ENCODE measurements at places on chromosomes 7 and 10.

- no peak for DNase-seq
These were observed 121.7 kb downstream of the PRPF18 start for GRCh38 chr10:13708256-13708990.

DNA sequence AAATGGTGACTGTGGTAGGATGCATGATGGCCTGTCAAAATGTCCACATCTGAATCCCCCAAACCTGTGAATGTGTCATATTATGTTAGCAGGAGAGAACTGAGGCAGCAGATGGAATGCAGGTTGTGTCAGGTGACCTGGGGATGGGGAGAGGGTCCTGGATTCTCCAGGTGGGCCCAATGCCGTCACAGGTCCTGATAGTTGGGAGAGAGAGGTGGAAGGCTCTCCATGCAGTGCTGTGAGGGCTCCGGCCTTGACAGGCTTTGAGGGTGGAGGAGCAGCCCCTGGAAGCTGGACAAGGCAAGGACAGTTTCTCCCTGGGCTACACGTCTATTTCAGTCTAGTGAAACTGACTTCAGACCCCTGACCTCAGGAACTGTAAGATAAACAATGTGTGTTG, 330.9 kb upstream of the ZNF32 start:
- no peak for DNase-seq

DNA sequence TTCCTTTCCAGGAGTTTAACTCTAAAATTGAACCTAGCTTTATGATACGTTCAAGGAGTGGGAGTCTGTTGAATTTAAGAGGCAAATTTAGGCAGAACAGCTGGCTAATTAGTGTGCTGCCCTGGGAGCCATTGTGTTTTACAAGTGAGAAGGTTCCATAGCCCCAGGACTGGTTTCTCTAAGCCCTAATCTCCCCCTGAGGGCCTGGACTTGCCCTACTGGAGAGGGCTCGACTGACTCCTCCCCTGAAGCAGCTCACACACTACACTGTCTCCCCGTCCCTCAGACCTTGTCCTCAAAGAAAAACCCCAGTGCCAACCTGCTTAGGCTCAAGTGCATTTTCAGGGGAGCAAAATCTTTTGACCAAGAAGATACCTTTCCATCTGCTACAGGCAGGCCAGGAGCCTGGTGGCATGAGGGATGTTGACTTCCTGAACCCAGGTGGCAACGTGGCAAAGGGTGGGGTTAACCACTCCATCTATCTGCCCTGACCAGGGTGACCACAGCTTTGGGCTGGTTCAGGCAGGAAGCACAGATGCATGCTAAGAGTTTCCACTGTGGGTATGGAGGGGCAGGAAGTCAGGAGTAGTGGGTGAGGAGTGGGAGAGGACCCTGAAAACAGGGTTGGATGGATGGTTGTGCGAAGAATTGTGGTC, 68.9 kb upstream of the CARD11 start:
- no peak for DNase-seq

DNA sequence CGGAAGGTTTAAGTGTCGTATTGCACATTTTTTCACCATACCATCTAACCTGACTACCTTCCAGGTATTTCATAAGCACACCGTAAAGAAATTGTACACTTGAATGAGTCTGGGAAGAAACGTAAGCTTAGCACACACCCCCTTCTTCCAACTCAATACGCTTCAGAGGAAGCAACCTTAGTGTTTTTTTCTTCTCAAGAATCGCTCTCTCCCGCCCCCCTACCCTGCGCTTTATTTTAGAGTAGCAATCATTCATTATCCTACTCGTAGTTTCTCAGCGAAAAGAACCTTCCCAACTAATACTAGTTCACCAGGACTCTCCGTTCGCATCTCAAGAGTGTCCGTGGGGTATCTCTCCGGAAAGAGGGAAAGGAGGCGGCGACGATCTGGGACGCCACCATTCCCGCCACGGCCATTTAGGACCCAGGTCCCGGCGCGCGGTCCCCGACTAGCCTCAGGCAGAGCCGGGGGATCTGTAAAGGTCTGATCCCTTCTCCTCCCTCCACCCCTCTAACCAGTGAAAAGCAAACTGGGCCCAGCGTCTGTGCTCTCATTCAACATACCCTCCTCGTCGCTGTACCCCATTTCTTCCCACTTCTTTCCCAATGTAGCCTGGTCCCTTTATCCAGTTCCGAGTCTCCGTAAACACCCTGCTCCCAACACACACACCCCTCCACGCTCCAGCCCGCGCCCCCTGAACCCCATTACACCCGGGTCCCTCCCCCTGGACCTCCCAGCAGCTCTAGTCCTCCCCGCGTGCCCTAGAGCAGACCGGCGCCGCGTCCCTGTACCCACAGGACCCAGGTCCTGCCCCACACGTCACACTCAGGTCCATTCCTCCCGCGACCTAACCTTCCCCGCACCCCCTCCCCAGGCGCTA, 16.0 kb downstream of the MYOZ1 start:
- DNase-seq: no peak

GRCh38 chr7:121945480-121946236, 72.7 kb downstream of the PTPRZ1 start:
- no peak for DNase-seq

- DNase-seq: no peak
These were observed 50.6 kb upstream of the RET start for GRCh38 chr10:43026039-43026973.

DNA sequence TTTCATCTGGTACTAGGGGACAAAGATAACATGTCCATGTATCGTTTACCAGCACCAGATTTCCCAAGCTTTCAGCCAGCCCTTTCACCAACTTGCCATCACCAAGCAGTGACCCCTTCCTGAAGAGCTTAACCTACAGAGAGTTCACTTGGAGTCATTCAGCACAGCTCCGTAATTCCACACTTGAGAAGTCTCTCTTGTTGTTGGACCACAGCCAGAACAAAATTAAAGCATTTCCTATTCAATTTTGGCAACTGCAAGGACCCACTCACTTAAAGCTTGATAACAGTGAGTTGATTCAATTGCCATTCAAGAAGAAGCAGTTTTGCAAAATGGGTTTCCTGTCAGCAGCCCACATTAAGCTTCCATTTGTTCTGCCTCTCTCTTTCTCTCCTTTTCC, 88.5 kb upstream of the LRRTM3 start:
- no peak for DNase-seq

GRCh38 chr7:2202901-2203765, 29.6 kb downstream of the MAD1L1 start:
- no peak for DNase-seq

GRCh38 chr10:75971402-75972211, 540.2 kb downstream of the LRMDA start:
- DNase-seq: no peak

- no peak for DNase-seq
These were observed 124.2 kb downstream of the TES start for GRCh38 chr7:116334555-116334954.

DNA sequence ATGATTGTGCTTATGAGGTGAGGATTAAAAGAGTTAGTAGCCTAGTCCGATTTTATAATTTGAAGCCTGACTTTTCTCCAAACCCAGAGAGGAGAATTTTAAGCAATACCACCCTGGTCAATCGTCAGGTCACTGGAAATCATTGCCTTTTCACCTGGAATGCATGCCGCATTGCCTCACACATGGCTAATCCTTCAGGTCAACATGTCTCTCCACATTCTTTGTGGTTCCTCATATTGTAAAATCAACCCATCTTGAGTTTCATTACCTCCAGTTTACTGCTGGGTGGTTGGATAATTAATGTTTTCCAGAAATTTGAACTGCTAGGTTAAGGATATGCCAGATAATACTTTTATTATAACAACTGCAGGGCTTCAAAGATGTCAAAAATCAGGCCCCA, 55.6 kb upstream of the SEMA3E start:
- no peak for DNase-seq

DNA sequence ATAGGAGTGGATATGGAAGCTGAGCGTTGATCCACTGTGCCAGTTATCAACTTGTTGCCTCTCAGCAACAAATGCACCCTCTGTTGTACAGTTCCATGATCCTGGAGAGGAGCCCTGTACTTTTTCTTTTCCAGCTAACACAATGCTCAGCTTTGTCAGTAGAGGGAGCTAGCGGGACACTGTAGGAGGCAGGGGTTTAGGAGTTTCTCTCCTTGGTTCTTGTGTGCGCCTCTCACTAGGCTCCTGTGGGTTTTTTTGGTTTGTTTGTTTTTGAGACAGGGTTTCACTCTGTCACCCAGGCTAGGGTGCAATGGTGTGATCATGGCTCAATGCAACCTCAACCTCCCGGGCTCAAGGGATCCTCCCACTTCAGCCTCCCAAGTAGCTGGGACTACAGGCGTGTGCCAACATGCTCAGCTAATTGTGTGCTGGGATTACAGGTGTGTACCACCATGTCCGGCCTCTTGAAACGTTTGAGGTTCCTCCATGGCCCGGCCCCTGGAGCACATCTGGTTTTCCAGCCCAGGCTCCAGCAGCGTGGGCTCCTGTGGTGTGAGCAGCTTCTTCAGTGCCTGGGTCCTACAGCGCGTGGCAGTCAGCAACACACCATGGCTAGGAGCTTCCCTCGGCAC, 12.0 kb upstream of the MARVELD1 start:
- DNase-seq: peak; percentile 29

- DNase-seq: no peak
These were observed 50.1 kb downstream of the IPMK start for GRCh38 chr10:58217612-58218011.

GRCh38 chr7:159192725-159193453, 48.2 kb upstream of the VIPR2 start:
- DNase-seq: no peak

DNA sequence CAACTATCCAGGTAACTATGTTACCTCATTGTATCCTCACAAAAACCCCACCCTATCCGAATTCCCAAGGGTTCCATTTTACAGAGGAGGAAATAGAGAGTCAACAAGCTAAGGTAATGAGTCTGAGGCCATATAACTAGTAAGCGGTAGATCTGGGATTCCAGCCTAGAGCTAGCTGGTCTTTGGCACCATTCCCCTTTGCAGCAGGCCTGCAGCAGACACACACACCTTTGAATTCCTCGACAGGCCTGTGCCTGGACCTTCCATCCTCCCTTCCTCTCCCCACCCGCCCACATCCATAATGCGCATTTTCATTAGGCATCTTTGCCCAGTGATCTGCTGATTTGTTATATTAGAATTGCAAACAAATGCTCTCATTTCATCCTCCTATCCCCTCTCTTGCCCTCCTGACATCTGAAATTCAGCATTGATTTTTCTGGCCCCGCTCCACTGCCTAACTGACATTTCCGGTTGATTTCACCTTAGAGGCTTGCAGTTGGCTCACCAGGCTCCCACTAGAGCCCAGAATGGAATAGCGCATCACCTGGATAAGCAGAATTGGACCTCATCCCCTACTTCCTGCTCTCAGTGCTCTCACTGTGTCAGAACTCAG, 129.5 kb downstream of the PLXNA4 start:
- DNase-seq: no peak

DNA sequence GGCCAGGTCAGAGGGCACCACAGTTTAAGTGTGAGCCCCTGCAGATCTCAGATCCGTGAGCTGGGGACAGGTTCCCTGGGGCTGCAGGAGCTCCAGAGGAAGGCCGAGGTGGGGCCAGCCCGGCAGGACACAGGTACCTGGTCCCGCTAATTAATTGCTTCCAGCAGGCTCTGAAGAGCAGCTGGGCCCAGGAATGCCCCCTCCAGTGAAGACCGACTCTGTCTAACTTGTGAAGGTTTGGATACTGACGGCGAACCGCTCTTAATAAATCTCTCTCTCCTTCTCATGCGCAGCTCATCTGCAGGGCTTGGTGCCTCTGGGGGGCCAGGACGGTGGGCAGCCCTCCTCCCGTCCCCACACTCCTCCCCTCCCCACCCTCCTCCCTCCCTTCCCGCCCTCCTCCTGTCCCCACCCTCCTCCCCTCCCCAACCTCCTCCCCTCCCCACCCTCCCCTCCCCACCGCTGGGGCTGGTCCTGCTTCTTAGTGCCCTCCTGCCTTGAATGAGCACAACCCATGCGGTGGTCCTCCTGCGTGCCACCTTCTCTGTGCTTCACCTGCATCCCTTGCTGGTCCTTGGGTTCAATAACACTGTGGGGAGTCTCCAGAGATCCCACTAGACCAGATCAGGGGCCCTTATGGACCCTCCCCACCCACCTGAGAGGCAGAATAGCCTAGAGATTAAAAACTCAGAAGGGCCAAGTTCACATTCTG, 38.3 kb downstream of the PDGFA start:
- DNase-seq: no peak

DNA sequence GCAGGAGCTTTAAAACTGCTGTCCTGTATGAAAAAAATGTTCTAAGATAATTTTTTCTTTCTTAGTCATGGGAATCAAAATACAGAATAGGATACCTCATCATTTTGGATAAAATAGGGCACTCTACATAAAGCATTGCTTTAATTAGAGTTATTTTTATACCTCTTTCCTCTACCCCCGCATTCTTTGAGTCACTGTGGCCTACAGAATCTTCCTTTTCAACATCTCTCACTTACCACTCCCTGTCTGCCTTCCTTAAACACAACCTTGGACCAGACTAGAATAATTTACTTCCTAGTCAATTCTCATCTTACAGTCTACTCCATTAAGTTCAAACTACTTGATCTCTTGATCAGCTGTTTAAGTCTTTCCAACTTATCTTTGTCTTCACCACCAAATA, 462.3 kb downstream of the PHTF2 start:
- no peak for DNase-seq

DNA sequence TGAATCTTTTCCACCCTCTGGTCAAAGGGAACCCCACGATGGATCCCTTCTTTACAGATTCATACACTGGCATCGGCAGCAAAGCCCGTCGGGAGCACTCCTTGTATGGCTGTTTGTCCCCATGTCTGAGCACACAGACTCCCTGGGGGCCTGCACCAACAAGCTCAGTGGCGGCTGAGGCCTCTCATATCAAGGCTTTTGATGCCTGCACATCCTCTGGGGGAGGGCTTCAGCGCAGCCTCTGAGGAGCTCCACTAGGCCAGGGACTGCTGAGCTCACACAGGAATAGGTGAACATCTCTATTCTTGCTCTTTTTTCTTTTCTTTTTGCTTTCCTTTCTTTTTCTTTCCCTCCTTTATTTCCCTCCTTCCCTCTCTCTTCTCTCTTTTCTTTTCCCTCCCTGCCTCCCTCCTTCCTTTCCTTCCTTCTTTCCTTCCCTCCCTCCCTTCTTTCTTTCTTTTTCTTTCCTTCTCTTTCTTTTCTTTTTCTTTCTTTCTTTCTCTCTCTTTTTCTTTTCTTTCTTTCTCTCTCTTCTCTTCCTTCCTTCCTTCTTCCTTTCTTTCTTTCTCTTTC, 174.6 kb downstream of the CCDC3 start:
- DNase-seq: no peak

DNA sequence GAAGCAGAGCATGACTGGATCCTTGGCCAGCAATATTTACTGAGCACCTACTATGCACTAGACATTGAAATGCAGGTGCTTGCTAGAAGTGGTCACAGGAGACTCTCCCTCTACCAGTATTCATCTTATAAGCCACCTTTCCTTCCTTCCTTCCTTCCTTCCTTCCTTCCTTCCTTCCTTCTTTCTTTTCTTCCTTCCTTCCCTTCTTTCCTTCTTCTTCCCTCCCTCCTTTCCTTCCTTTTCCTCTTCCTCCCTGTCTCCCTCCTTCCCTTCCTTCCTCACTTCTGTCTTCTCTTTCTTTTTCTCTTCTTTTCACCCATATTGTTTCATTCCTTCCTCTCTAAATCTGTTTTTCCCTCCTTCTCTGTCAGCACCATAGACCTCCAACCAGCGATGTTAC, 47.3 kb upstream of the TCF7L2 start:
- no peak for DNase-seq
